ENCODE measurements at places on chromosomes 5 and 9.

GRCh38 chr5:93163010-93163663, 417.9 kb downstream of the NR2F1-AS1 start:
- peak overlapping the region; percentile 88 for H3K27ac ChIP-seq
- H3K4me3 ChIP-seq: no peak overlapping the region
- DNase-seq: no peak
- no peaks in the 10 kb centered on the region for H3K27me3 ChIP-seq
- H3K4me1 ChIP-seq: peaks cover 46% of the 10 kb centered on the region

- H3K27ac ChIP-seq: no peak overlapping the region
- H3K36me3 ChIP-seq: peaks cover 46% of the 10 kb centered on the region
- no peaks in the 10 kb centered on the region for H3K27me3 ChIP-seq
- DNase-seq: no peak
- H3K4me1 ChIP-seq: no peaks in the 10 kb centered on the region
Observed at GRCh38 chr5:178143901-178144300, 9.8 kb downstream of the NHP2 start.

DNA sequence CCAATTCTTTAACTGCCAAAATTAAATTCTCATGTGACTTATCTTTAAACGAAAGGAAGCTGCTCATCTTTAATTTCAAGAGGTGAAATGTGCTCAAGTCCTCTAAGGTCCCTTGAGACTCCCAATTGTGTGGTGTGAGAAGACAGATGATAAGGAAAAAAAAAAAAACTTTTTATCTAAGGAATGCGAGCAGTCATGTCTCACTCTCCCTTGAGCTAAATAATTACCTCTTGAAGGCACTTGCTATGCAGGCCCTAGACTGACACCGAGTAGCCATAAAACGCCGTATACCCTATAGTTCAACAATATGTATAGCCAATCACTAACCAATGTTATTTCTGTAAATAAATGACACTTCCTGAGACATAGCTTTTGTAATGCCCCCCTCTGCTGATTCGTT, 1.5 kb upstream of the DTWD2 start:
- DNase-seq: no peak
- H3K36me3 ChIP-seq: no peaks in the 10 kb centered on the region
- H3K4me1 ChIP-seq: peaks cover 11% of the 10 kb centered on the region
- H3K4me3 ChIP-seq: no peak overlapping the region
- H3K27me3 ChIP-seq: no peaks in the 10 kb centered on the region

DNA sequence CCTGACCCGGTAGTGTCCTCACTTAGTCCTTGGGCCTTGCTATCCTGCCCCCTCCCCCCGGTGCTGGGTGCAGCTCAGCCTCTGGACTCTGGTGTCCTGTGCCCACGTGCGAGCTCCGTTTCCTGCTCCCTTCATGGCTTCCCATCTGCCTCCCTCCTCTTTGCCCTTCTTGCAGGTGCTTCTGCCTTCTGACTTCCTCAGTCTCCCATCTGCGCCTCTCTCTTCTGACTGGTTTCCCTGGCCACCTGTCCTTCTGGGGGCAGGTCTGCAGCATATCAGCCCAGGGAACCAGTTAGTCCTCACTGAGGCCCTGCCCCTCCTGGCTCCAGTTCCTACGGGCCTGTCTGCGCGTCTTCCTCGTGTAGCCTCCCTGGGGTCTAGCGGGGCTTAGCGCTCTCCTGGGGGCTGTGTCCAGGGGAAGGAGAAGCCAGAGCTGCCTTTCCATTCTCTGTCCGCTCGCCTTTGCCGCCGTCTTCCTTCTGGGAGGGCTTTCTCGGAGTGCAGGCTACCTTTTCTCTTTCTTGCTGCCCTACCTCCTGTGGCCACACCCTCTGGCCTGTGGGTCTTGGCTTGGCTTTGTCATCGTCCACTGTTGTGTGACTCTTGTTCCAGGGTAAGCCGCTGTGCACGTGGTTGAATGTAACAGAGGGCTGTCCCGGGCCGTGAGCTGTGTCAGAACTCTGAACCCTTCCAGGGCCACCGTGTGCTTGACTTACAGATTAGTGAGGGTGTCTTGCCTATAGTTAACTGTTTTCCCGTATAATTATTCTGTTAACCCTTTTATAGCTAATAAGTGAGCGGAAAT, 51.8 kb downstream of the EHMT1 start:
- no peaks in the 10 kb centered on the region for H3K27me3 ChIP-seq
- H3K4me1 ChIP-seq: peaks cover 6% of the 10 kb centered on the region
- H3K36me3 ChIP-seq: peaks cover 5% of the 10 kb centered on the region

GRCh38 chr9:93684161-93684765, 107.9 kb downstream of the PHF2 start:
- H3K36me3 ChIP-seq: no peaks in the 10 kb centered on the region
- no peak overlapping the region for H3K4me3 ChIP-seq
- DNase-seq: no peak
- H3K4me1 ChIP-seq: no peaks in the 10 kb centered on the region
- no peaks in the 10 kb centered on the region for H3K27me3 ChIP-seq

GRCh38 chr5:113608113-113608596, 94.7 kb downstream of the YTHDC2 start:
- peaks cover 7% of the 10 kb centered on the region for H3K4me1 ChIP-seq
- no peak for DNase-seq
- H3K36me3 ChIP-seq: no peaks in the 10 kb centered on the region
- H3K27ac ChIP-seq: no peak overlapping the region
- no peak overlapping the region for H3K4me3 ChIP-seq
- peaks cover 2% of the 10 kb centered on the region for H3K27me3 ChIP-seq

DNA sequence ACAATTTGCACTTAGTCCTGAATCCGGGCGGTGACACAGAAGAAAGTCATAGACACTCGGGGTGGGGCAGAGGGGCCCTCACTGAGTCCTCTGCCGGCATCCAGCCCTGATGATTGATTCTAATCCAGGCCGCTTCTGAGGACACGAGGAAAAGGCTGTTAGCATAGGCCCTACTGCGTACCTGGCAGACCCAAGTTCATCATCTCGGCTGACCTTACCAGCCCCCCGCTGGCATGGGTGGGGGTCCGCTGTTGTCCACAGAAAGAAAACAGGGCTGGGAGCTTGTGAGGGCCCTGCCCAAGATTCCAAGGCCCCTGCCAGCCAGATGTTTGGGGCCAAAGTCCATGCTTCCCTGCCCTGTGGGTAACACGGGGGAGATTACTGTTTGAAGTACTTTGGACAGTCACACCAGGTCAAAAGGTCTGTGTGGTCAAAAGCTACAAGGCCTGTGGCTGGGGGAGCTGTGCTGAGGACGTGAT, 24.5 kb downstream of the ERGIC1 start:
- peaks cover 7% of the 10 kb centered on the region for H3K36me3 ChIP-seq
- no peak overlapping the region for H3K4me3 ChIP-seq
- H3K27ac ChIP-seq: peak overlapping the region; percentile 98
- DNase-seq: peak; percentile 88
- peaks cover 67% of the 10 kb centered on the region for H3K4me1 ChIP-seq
- H3K27me3 ChIP-seq: no peaks in the 10 kb centered on the region

- DNase-seq: no peak
- H3K27ac ChIP-seq: no peak overlapping the region
- no peaks in the 10 kb centered on the region for H3K36me3 ChIP-seq
- peaks cover 10% of the 10 kb centered on the region for H3K4me1 ChIP-seq
Observed at GRCh38 chr5:96871027-96871399, 5.3 kb upstream of the ERAP2 start.

- H3K36me3 ChIP-seq: no peaks in the 10 kb centered on the region
- H3K4me3 ChIP-seq: no peak overlapping the region
- no peak overlapping the region for H3K27ac ChIP-seq
- no peaks in the 10 kb centered on the region for H3K27me3 ChIP-seq
Observed at GRCh38 chr5:76413746-76414145, 10.7 kb downstream of the IQGAP2 start.

DNA sequence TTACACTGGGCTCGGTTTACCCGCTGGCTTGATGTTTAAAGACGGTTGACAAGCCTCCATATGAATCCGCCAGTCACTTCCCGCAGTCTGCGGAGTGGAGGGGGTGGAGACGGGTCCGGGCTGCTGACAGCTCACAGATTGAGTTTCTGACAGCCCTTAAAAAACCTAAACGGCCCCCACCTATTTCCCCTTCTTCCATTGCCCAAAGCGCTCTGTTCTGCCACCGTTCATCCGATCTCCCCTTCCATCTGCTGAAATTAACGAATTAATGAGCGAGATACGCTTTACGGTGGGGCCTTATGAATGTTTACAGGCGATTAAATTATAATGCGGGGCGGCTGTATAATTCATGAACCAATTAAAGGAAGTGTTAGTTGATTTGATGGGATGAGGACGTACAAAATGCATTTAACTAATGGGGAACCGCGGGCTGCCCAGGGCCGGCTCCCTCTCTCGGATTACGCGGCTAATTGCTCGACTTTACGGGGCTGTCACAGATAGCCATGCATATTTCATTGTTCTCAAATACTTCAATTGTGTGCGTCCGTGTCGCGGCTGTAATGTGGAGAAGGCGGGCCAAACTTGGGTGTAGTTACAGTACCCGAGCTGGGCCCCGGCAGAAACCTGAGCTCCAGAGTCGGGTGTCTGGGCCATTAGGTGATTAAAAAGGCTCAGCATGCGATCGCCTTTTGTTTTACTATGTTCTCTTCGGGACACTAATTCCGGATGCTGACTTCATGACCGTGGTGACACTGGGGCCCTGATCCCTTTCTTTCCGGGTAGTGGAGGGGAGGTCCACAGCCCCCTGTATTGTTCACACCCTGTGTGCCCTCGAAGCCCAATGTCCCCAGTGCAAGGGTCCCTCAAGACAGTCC, 74.9 kb downstream of the GTF3C4 start:
- H3K4me3 ChIP-seq: no peak overlapping the region
- H3K36me3 ChIP-seq: no peaks in the 10 kb centered on the region
- DNase-seq: no peak

DNA sequence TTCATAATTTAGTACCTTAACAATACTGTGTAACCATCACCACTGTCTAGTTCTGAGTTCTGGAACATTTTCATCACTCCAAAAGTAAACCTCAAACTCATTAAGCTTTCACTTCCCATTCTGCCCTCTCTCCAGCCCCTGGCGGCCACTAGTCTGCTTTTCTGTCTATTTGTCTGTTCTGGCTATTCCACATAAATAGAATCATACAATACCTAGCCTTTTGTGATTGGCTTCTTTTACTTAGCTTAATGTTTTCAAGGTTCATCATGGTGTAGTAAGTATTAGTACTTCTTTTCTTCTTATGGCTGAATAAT, 138.7 kb downstream of the RAPGEF6 start:
- DNase-seq: no peak
- H3K36me3 ChIP-seq: peaks cover 4% of the 10 kb centered on the region
- peaks cover 8% of the 10 kb centered on the region for H3K4me1 ChIP-seq
- no peaks in the 10 kb centered on the region for H3K27me3 ChIP-seq
- no peak overlapping the region for H3K4me3 ChIP-seq

DNA sequence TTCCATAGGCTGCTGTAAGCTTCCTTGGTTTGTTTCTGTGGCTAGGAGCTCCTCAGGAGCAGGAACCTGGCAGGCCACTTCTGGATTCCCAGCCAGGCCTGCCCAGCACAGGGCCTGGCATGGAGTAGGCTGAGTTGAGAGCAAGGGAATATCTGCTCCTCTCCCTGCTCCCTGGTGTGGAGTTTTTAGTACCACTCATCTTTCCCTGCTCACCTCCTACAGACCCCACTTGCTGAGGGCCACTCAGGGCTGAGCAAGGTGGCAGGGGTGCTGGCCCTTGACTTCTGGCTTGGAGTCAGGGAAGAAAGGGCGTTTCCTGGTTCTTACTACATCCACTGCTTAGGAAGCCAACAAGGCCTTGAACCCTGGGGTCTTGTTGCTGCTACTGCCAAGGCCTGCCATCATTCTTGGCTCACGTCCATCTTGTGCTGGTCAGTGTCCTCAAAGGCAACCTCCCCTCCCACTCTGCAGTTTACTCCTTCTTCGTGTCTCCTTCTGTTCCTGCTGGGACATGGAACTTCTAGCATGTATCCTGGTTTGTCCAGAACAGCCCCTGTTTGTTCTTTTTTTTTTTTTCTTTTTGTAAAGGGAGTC, 54.9 kb downstream of the PSD2 start:
- H3K4me1 ChIP-seq: no peaks in the 10 kb centered on the region
- H3K36me3 ChIP-seq: no peaks in the 10 kb centered on the region
- no peak overlapping the region for H3K4me3 ChIP-seq
- H3K27ac ChIP-seq: no peak overlapping the region

DNA sequence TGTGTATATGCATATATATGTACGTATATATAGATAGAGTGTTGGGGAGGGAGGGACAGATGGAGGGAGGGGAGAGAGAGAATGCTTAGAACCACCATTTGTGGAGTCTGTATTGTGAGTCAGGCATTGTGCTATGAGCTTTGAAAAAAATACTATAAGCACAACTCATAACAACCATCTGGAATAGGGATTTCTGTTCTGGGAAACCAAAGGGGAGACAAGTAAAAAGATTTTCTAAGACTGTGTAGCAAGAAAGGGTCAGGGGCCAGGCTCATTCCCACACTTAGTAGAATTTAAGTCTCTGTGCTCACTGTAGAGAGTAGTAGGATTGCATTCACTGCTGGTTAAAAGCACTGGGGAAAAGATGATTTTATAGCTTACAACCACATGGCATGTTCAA, 202.3 kb upstream of the SGCD start:
- H3K4me1 ChIP-seq: peaks cover 21% of the 10 kb centered on the region
- H3K27ac ChIP-seq: no peak overlapping the region
- H3K36me3 ChIP-seq: no peaks in the 10 kb centered on the region
- no peaks in the 10 kb centered on the region for H3K27me3 ChIP-seq
- no peak for DNase-seq

DNA sequence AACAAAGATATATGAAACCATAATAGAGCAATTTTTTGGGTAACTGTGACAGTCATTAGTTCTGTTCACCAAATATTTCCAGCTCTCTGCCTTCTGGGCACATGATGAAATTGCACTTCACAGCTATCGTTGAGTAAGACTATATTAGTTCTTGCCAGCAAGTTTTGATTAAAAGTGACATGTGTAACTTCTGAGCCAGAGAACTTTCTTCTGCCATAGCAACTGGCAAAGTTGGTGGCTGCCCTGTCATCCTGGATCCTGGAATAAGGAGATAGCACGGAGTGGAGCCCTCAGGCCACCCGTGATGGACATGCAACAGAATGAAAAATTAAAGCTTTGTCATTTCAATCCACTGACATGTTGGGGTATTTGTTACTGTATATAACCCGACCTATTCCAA, 194.4 kb upstream of the VCAN start:
- no peak overlapping the region for H3K4me3 ChIP-seq
- peaks cover 19% of the 10 kb centered on the region for H3K4me1 ChIP-seq
- no peaks in the 10 kb centered on the region for H3K36me3 ChIP-seq
- DNase-seq: no peak

DNA sequence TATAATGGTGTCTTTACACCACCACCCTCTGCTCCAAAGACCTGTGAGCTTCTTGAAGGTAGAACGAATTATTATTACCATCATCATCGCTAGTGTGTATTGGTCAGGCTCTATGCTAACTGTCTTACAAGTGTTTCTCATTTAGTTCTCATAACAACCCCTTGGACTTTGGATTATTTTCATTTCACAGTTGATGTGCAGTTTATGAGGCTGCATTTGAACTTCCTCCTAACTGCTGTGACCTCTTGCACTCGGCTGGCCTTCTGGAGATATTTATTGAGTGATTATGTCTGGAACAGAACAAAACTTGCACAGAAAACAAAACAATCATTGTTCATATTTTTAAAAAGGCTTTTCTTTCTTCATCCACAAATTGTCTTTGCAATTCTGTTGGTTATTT, 306.3 kb upstream of the SGCD start:
- no peaks in the 10 kb centered on the region for H3K36me3 ChIP-seq
- no peaks in the 10 kb centered on the region for H3K4me1 ChIP-seq
- H3K4me3 ChIP-seq: no peak overlapping the region
- no peak overlapping the region for H3K27ac ChIP-seq

All from osteoblast (primary cell).